Glomerular endothelial cell (primary cell): ENCODE measurements at places on chromosomes 3 and 15.

DNA sequence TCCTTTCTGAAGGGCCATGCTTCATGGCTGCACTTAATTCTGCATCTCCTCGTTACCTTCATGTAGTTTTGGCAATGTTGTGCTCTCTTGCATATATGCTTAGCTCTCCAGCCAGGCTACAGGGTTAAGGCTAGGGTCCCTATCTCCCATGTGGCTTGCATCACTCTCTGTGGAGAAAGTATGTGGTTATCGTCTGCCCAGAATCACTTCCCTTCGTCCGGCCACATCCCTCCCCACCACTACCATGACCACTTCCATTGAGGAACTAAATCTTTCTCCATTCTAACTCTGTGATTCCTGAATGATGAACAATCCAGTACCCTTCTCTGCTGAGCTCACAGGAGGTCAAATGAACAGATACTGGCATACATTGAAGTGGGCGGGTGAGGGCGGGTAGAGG lies 34.0 kb downstream of the WWTR1 start:
- no peak for DNase-seq

GRCh38 chr3:89971329-89971728 lies 863.9 kb downstream of the EPHA3 start:
- no peak for DNase-seq

- DNase-seq = no peak
These were observed 136.0 kb upstream of the CCDC54 start for GRCh38 chr3:107241217-107241616.

GRCh38 chr15:38844736-38845135 lies 280.1 kb upstream of the RASGRP1 start:
- DNase-seq = no peak

DNA sequence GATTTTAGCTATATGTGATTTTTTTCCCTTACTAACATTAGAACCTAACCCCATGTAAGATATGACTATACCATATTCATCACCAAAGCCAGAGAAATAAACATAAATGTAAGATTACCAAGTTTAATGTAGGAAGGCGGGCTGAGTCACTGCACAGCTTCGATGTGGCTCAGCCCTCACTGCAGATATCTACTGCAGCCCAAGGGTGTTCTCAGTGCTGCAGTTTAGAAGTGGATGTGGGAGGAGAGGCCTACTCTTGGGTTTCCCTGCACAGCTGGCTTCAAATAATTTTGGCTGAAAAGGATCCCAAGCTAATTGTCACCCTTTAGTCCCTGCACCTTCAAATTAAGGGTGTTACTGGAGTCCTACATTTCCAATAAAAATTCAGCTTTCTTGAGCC lies 9.3 kb downstream of the ARPP19 start:
- DNase-seq = no peak

- no peak for DNase-seq
These were observed 28.6 kb downstream of the GALNT15 start for GRCh38 chr3:16203031-16203430.

DNA sequence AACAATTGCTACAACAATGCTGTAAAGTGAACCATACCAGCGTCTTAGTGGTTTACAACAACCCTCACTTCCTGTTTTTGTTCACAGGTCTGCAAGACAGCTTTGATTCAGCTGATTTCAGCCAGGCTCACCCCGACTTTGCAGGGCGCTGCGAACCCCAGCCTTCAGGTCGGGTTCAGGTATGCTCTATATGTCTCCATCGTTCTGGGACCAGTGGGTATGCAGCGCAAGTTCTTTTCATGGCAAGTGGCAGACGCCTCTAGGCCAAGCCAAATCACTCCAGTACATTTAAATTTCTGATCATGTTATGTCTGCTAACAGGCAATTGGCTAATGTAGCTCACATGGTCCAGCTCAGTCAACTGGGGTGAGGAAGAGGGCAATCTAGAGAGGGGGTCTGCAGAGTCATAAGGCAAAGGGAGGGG lies 52.4 kb upstream of the RGMA start:
- DNase-seq = no peak

- DNase-seq = no peak
These were observed 1.4 kb upstream of the SEMA6D start for GRCh38 chr15:47715856-47716445.

GRCh38 chr3:194925614-194926013 lies 239.9 kb downstream of the FAM43A start:
- no peak for DNase-seq

- DNase-seq = no peak
These were observed 26.8 kb downstream of the RHCG start for GRCh38 chr15:89469426-89470096.

DNA sequence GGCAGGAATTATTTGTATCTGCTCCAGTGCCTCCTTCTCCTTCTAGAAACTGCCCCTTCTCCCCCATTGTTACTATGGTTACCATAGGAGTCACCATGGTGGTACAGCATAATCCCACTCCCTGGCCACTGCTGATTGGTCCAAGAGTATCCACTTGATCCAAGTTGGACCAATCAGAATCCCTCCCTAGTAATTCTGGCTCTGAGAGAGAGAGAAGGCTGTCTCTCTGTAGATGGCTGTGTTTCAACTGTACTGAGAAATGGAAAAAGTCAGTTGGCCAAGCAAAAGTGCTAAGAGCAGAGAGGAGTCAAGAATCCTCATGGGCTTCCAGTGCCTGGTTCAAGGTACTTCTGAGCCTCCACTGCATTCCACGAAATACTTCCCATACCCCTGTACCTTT lies 120.6 kb upstream of the SPATA12 start:
- DNase-seq = no peak

DNA sequence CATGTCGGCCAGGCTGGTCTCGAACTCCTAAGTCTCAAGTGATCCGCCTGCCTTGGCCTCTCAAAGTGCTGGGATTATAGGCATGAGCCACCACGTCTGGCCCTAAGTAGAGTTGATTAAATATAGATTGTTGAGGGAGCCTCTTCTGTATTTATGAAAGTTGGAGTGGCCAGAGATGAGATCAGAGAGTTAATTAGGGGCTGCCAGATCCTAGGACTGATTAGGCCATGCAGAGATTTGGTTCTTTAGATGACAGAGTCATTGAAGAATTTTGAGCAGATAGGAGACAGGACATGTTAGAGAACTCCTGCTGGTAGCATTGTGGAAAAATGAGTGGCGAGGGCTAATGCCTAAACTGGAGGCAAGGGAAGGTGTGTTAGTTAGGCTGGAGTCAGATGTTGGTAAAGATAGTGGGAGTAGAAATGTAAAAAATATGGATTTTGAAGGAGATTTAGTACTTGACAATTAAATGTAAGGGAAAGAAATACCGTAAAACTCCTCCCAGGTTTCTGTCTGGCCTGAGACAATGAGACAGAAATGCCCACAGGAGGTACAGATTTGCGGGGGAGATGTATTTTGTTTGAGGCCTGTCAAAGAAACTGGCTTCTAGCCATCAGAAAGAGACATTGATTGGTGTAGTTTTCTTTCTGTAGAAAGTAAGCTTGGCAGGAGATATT lies 23.4 kb downstream of the SACM1L start:
- no peak for DNase-seq

- no peak for DNase-seq
These were observed 99.4 kb downstream of the SST start for GRCh38 chr3:187570776-187571175.

DNA sequence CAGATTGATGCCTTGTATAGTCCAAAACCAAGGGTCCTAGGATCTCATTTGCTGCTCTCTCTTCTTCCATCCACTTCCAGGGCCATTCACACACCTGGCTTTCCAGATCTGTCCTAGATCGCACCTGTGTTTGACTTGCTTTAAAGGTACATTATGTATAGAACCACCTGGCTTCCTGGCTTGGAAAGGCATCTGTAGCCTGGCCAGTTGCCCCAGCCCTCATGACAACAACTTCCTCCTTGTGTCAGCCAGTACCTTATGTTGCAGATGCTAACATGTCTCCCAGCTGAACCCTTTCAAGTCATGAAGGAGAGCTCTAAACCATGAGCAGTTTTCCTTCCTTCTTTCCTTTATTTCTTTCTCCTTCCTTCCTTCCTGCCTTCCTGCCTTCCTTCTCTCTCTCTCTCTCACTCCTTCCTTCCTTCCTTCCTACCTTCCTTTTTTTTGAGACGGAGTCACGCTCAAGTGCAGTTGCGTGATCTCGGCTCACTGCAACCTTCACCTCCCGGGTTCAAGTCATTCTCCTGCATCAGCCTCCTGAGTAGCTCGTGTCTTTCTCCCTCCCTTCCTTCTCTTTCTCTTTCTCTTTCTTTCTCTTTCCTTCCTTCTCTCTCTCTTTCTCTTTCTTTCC lies 2.5 kb upstream of the HTR3C start:
- DNase-seq = no peak
